ENCODE measurements at places on chromosomes 7 and 10. TPM values are rescaled to one million over a fixed set of nuclear protein-coding genes. Genes with fewer than 3 reads are reported as not detected.
A peak's percentile ranks its signal among the peaks of the same experiment; 100 is the strongest.

DNA sequence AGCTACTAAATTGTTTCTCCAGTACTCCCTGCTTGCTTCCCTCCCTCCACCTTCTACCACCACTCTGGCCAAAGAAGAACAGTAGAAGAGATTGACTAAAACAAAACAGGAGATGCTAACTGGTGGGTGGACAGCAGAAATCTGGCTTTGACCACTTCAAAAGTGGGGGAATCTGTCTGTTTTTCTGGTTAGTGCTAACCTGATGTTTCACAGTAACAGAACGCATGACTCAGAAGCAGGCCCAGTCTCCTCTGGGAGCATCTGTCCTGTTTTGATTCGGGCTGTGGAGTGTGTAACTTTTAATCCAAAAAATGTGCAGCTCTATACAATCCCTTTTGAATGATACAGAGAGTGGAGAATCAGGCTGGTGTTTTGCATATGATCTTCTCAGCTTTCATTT is 32.7 kb upstream of the ZNF438 start:
- DNase-seq = peak; percentile 33

PSD gene
- 0.42 TPM for total RNA-seq

- no peak for DNase-seq
Observed at GRCh38 chr7:100171087-100171681, 2.8 kb upstream of the GAL3ST4 start.

GRCh38 chr7:107874605-107875446 is 16.2 kb upstream of the DLD start:
- DNase-seq = no peak

DNA sequence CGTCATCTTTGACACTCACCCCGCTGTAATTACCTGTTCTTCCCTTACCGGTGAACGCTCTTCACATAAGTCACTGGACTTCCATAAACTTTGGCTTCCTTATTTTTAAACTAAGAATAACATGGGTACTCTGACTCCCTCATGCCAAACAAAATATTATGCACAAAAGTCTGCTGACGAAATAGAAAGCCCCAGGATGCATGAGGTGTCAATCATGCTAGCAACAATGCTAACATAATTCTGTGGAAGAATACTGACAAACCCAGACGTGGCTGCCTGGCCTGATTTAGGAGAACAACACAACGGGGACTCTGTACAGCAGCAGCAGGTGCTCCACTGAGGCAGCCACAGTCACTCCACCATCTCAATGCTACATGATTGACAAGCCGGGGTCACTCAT is 137.5 kb downstream of the CCDC71L start:
- DNase-seq = no peak

NCF1 gene
- total RNA-seq = 3.5 TPM

- no peak for DNase-seq
Observed at GRCh38 chr10:93754761-93755160, 3.0 kb upstream of the LGI1 start.

DNA sequence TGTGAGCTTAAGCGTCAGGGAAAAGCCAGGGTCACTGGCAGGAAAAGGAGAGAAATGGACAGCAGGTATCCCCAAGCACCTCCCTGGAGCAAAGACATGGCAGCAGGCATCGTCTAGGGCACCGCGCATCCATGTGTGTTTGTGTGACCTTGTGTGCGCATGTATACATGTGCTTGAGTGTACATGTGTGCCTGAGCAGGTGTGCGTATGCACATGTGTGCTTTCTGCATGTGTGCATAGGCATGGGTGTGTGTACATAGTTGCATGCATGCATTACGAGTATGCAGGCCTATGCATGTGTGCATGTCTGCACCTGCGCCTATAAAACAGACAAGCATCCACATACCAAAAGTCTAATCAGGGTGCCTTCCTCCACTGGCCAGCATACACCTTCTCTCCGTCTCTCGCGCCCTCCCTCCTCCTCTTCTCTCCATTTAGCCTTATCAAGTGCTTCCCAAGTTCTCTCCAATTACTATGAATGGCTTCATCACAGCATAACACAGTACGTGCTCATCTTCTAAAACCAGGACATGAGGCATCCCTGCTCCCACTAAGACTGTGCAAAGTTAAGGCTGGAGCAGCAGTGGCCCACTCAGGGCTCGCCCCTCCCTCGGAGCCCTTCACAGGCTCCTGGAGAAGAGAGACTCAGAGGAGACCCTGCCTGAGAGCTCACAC is 30.6 kb downstream of the RASGEF1A start:
- DNase-seq = no peak

- DNase-seq = no peak
Observed at GRCh38 chr10:22977751-22978150, 49.9 kb downstream of the ARMC3 start.

DNA sequence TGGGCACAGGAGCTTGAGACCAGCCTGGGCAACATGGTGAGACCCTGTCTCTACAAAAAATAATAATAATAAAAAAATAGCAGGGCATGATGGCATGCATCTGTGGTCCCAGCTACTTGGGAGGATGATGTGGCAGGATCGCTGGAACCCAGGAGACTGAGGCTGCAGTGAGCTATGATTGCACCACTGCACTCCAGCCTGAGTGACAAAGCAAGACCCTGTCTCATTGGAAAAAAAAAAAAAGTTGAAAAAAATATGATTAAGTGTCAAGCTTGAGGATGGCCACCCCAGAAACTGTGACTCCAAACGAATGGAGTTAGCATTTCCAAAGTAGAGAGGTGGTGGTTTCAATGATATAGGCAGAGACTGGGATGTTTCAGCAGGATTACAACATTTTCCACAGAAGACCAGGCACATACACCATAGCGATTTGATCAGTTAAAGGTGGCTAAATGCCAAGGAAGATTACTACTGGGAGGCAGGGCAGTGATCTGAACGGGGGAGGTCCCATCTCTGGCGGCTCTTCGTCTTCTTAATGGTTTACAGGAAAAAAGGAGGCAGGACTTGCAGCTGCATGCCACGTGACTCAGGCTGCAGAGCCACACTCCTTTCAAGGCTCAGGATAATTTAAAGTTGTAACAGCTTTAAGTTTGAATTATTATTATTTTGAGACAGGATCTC is 250.6 kb upstream of the GALNT17 start:
- no peak for DNase-seq

DNA sequence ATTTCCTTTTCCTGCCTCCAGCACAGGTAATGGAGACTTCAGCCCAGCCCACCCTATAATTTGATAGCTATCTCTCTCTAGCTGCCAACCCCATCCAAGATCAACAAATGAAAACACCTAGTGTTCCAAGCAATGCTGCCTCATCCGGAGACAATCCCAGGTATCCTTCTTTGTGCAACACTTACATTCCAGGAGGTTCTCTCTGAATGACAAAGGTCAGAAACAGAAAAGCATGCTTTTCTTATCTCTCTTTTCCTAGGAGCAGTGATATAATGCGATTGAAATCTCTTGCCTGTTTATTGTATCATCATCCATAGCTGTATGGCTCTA is 699.3 kb downstream of the INHBA start:
- no peak for DNase-seq

DNA sequence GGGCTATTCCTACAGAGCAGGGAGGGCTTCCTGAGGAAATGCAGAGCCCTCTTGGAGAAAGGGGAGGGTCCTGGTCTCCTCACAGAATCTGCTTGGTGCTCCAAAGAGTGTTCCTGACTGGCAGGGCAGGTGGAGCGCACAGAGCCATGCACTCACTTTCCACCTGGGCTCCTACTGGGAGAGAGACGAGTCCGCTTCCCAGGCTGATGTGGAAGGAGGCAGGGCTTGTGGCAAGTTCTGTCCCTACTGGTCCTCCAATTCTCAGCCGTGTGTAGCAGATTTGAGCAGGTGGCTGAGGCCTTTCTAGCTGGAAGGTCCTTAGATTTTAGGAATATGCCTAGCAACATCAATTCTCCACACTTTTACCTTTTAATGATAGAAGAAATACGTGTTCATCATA is 111.5 kb upstream of the MKI67 start:
- no peak for DNase-seq

- no peak for DNase-seq
Observed at GRCh38 chr7:135248546-135248945, 14.9 kb downstream of the STRA8 start.

GRCh38 chr10:101934686-101935305 is 91.2 kb upstream of the KCNIP2 start:
- DNase-seq = no peak

- DNase-seq = no peak
Observed at GRCh38 chr10:119969609-119970008, 77.1 kb downstream of the SEC23IP start.

DNA sequence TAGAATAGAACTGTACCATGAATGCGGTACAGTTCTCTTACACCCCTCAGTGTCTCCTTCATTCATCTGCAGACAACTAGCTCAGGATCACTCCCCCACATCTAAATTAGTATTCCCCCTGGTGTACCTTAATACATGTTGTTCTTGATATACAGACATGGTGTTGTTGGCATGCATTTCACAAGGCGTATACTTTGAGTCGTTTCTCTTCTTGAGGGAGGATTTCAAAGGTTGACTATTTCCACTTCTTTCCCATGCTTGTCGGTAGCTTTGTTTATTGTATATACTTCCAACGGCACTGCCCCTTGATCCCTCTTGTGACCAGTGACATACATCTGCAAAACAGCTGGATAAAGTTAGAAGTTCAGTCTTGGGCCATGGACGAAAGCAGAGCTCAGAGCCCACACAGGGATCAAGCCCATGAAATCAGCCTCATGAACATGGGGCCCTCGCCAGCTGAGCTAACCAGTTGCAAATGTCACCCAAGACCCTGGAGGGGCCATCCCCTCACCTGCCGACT is 8.6 kb downstream of the CPA4 start:
- DNase-seq = no peak

PGAM2 gene
- not detected for total RNA-seq

- DNase-seq = no peak
Observed at GRCh38 chr7:70679661-70680060, 452.3 kb upstream of the GALNT17 start.

DNA sequence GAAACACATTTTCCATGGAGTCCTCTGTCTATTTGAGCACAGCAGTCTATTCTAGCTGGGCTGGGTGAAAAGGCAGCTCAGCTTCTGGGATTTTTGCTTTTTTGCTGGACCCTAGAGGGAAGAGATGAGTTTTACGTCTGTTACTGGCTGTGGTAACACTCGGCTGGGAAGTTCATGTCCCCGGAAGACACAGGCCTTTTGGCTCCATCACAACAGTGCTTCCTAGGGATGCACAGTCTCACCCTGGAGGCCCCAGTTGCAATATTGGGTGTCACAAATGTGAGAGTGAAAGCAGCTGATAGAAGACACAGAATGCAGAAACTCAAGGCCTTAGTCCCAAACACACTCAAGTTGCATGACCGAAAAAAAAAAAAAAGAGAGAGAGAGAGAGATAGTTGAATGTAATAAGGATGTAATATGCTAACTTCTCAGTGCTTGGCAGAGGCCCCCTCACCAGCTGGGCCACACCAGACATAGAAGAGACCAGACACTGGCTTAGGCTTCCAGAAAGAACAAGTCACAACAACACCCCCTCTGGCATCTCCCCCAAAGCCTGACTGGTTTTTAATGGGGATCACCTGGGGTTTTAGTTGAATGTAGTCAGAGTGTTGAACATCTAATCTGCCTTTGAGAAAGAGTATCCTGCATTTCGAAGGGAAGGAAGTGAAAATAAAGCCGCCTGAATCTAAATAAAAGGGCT is 545.4 kb upstream of the FZD8 start:
- DNase-seq = no peak

DNA sequence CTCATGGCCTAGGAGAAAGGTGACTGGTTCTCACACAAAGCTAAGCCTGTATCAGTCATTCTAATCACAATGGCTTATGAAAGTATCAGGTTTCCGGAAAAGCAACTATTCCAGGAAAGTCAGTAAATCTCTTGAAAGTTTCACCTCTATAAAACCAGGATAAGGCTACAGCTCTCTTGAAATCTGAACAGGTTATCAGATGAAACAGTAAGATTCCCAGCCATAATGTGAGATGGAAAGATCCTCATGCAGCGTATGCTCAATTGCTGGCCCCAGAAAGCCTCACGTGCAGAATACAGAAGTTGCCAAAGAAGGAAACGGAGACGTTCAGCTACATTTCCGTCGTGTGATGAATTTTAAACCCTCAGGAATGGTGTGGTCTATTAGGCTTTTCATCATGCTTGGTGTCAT is 90.0 kb downstream of the PFKFB3 start:
- no peak for DNase-seq

DNA sequence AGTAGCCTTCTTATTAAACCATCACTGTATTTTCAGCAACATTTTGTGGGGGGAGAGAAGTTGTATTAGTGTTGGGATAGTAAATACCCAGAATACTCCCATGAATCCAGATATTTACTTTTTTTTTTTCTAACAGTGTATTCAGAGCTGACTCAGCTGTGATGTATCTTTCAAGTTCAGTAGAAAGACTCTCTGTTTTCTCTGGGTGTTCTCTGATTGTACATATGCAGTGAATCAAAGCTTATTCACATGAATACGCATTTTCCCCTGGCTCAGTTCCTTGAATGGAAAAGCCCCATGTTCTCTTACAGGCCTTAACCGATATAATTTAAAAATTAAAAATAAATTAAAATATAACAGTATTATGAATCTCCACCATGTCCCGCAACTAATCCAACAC is 1.3 kb downstream of the TFPI2 start:
- no peak for DNase-seq

PODXL gene
- 35.7 TPM for total RNA-seq

FZD8 gene
- total RNA-seq = 10.8 TPM

DNA sequence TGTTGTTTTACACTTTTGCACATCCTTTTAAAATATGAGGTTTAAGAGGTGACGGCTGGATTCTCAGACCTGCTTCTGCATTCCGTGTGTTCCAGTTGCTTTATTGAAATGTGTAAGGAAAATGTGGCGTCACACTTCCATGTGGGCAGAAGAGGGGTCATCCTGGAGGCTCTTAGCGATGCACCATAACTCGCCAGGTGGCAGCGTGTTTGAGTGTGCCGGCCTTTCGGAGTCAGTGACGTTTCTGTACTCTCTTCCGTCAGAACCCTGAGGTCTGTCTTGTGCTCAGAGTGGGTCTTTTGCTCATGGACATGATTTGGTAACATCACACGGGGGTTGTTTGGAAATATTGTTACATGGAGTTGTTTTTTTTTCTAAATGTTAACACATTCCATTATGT is 9.1 kb downstream of the PPP2R2D start:
- DNase-seq = no peak

DNA sequence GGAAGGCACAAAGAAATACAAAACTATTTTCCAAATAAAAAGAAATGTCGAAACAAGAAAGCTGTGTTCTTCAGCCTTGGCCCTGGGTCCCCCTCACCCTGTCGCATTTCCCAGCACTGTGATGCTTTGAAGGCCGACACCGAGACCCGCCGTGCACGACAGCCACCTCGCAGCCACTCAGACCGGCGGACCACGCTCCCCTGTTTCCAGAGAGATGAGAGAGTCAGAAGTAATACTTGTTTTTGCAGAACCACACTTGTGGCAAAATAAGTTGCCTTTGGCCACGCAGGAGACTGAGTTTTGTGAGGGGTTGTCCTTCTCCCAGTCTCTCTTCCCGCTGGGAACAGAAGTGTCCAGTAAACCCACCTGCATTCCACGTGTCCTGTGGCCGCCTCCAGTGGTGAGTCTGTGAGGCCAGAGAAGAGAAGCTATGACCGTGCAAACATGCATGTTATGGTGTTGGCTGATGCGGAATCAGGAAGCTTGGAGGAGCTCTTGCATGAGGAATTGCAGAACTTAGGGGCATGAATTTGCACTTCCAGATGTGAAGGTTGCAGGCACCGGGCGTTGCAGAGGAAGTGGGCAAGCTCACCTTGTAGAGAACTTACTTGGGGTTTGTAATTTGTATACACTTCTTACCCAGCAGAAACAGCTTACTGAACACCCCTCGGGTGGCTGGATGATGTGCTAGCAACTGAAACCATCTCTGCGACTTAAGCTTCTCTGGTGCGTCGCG is 194.5 kb downstream of the EBF3 start:
- DNase-seq = no peak

- no peak for DNase-seq
Observed at GRCh38 chr7:20417260-20417659, 86.6 kb downstream of the ITGB8 start.

Data from tibial nerve (tissue), 4 donors.